ENCODE measurements at places on chromosomes 16 and 17.

- DNase-seq = no peak
Measured at GRCh38 chr16:84448444-84448843, 56.0 kb downstream of the MEAK7 start.

DNA sequence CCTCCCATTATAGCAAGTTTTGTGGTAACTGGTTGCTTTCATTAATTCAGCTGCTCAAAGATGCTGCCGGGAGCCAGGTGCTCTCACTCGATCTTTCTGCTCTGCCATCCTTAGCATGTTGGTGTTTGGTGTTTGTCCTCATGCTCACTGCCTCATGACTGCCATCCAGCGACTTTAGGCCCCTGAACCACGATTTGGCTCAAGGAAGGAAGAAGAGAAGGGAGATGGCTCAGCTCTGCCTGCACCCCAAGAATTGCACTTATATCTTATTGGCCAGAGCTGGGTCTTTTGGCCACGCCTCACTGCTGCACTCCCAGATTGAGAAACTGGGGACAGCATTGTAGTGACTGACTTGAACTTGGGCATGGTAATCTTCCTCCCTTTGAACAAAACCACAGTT, 52.7 kb downstream of the ARSG start:
- DNase-seq = no peak

DNA sequence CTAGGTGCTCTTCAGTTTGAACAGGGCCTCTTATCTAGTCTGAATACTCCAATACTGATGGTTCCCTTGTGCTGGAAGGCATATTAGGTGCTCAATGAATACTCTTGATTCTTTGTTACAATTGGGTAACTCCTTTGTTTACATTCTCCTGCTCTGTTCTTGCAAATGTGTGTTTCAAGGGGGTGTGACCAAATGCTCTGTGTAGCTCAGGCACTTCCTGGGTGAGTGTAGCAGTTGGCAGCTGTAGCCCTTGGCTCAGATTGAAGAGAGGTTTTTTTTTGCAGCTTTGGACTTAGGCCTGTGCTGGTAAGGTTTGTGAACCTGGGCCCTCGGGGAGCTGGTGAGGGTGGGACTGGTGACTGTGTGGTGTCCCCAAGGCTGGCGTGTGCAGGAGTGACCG, 20.2 kb downstream of the TBCD start:
- DNase-seq = no peak

DNA sequence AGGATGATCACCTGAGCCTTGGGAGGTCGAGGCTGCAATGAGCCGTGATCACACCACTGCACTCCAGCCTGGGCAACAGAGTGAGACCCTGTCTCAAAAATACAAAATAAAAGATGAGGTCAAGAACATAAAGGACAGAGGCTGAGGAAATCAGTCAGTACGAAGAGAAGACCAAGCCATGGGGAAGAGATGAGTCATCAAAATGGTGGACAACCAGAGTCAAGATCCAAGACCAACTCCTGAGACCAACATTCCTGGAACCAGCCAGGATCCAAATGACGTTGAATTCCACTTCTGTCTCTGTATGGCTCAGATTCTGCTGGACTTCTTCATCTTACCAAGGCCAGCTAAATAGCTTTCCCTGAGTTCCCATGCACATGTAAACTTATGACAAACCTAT, 44.8 kb upstream of the NOG start:
- no peak for DNase-seq

- peak; percentile 47 for DNase-seq
Measured at GRCh38 chr16:30535777-30536190, 1.1 kb upstream of the ZNF747 start.

DNA sequence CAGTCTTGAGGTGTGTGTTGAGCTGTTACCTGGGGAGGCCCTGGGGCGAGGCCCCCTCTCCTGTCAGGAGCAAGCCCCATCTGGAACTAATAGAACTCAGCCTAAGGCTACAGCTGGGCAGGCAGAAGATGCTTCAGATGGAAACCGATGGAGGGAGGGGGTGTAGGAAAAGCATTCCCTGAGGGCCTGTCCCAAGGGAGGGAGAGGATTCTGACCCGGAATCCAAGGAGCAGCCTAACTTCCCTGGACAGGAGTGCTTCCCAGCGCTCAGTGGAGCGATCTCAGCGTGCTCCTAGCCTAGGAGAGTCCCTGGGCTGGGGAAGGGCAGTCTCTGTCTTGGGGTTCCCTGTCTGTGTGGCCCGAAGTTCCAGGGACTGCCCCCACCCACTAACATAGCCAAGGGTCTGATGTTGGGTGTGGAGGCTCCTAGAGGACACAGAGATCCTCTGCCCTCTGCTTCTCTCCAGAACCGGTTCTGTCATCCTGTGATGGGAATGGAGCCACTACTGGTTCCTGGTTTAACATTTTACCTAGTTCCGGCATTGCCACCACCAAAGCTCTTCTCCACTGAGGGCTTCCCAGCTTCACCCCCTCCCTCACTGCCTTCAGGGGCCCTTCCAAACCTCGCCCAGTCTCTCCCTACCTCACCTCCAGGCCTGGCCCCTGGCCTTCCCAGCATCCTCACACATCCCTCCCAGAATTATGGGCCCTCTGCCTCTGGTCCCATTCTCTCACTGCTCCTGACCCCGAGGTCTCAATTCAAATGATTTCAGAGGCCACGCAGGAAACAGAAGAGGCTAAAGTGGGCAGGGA, 58.7 kb downstream of the RTN4RL1 start:
- no peak for DNase-seq

DNA sequence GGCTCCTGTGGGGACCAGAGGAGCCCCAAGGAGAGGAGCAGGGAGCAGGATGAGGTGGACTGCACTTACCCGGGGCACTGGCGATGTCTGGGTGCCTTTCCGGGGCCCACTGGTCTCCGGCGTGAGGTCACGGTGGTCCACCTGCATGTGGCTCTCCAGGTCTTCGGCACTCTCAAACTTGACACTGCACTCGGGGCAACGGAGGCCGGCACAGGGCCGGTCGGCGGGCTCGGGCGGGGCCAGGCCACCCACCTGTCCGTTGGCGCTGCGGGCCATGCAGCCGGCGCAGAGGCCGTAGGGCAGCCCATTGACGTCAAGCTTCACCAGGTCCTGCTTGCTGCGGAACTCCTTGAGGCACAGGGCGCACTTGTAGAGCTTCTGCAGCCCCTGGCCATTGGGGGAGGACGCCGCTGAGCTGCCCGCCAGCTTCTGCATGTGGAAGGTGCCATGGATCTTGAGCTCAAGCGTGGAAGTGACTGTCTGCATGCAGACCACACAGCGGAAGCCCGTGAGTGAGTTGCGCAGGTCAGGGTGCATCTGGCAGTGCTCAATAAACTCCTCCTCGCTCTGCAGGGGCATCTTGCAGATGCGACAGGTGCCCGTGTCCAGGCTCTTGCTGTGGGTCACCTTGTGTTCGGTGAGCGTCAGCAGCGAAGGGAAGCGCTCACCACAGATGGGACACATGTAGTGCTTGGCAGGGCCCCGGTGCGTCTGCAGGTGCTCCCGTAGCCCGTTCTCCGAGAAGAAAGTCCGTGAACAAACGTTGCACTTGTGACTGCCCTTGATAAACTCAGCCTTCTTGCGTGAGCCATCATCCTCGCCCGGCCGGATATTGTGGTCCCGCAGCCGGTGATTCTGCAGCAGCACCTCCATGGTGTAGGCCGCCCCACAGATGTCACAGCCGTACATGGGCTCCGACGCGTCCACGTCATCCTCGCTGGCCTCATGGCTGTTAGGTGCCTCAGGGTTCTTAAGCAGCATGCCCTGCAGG, 220.0 kb downstream of the ZNF423 start:
- DNase-seq = no peak

- DNase-seq = no peak
Measured at GRCh38 chr16:66551788-66552285, 539 bp upstream of the CKLF start.

DNA sequence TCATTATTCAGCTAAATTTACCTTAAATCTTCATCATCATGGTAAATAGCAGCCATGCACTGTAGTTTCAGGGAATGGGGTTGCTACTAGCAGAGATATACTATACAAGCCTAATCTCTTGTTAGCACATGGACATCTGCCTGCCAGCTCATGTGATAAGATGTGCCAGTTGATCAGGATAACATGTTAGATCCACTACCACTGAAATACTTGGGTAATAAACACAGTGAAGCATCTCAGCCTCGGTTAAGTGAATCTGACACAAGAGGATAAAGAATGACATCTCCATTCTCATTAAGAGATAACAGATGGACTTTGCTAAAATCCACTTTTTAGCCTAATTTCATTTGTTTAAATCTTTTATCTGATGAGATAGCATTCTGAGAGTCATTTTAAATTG, 256.1 kb downstream of the CDH8 start:
- DNase-seq = no peak

GRCh38 chr16:20073203-20074098, at the start of gene GPR139:
GPR139 (minus strand) TSS chr16:20073890; CDS start chr16:20073616, 274 bp downstream.
- no peak for DNase-seq

- no peak for DNase-seq
Measured at GRCh38 chr17:17186551-17187505, 19.3 kb downstream of the PLD6 start.

DNA sequence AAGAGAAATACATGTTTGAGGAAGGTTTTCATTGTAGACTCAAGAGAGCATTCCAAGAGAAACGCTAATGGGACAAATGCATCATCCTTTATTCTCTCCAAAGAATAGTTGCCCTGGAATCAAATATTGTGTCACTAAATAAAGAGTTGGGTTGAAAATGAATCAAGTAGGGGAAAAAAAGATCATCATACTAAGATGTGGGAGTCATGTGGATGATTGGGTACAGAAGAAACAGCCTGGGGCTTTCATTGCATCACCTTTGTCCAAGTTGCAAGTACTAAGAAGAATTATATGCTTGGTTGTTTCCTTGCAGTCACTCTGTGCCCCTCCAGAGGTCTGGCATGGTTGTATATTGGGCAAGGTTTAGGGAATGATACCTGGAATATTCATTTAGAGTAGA, 658.9 kb downstream of the TOX3 start:
- DNase-seq = no peak

Measured in activated naive CD4-positive, alpha-beta T cell (primary cell).